ENCODE measurements at places on chromosomes 16 and 17.

DNA sequence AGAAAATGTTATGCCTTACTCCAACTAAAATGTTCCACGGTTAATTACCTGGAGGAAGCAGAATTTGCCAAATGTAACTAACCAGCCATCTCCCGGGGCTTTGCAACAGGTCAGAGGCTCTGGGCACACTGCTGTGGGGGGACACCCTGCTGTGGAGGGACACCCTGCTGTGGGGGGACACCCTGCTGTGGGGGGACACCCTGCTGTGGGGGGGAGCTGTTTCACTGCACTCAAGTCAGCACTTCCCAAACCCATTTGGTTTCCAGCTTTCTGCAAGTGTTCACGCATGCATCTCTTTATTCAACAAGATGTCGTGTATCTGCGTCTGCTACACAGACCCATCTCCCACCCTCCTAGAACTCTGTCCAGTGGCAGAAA lies 239.5 kb downstream of the C16orf95 start:
- no peak for DNase-seq

DNA sequence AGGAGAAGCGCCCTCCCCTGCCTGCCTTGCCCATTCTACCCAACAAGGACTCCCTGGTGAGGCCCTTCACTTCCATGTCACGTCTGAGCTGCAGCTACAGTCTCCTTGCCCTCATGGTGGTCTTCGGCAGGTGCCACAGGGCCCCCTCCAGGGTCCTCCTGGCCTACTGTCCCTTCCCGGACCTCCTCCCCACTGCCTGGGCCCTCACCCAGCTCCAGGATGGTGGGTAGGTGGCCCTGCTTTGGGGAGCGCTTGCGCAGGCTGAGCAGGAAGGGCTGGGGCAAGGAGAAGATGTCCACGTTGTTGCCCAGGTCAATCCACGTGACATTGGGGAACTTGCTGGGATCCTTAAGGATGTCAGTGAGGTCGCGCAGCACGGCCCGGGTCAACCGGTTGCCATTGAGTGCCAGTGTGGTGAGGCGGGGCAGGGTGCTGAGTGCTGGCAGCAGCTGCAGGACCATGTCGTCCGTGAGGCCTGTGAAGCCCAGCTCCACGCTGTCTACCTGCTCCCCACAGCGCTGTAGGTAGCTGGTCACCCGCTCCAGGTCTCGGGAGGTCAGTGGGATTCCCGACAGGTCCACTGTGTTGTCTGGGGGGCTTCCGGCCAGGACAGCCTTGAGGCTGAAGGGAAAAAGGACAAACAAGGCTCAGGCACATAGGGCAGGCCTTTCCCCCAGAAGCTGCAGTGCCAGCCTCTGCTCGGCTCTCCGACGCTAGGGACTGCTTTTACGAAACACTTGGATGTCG lies 28.3 kb downstream of the TRPV2 start:
- DNase-seq = no peak

GRCh38 chr17:78804777-78805176 lies 22.7 kb upstream of the CYTH1 start:
- DNase-seq = no peak

GRCh38 chr17:55454906-55455474 lies 33.4 kb upstream of the MMD start:
- no peak for DNase-seq

DNA sequence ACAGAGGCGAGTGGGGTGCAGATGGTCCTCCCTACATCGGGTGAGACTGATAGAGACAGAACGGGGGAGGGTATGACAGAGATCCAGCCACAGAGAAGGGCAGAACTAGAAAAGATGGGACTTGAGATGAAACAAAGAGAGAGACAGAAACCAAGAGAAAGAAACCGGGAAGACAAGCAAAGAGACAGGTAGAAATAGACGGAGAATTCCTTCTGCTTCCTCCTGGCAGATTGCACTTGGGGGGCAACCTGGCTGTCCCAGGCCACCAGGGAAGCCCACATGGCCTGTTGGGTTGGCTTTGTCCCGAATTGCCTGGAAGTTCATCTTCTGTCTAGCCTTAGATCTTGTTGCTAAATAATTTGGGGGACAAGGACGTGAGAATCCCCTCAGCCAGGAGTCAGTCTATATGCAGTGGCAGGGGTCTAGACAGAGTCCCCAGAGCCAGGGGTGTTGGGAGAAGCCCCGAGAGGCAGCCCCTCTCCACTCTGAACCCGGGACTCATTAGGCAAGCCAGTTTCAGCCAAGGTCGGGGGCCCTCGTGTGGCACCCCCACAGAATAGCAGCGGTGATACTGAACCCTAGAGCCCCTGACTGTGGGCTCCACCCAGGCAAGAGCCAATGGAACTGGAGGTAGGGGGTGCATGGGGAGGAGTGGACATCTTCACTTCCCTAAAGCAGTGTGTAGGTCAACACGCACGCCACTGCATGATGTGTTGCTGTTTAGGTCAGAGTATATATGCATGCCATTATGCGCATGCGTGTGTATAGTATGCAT lies 627 bp upstream of the TSPOAP1 start:
- no peak for DNase-seq

DNA sequence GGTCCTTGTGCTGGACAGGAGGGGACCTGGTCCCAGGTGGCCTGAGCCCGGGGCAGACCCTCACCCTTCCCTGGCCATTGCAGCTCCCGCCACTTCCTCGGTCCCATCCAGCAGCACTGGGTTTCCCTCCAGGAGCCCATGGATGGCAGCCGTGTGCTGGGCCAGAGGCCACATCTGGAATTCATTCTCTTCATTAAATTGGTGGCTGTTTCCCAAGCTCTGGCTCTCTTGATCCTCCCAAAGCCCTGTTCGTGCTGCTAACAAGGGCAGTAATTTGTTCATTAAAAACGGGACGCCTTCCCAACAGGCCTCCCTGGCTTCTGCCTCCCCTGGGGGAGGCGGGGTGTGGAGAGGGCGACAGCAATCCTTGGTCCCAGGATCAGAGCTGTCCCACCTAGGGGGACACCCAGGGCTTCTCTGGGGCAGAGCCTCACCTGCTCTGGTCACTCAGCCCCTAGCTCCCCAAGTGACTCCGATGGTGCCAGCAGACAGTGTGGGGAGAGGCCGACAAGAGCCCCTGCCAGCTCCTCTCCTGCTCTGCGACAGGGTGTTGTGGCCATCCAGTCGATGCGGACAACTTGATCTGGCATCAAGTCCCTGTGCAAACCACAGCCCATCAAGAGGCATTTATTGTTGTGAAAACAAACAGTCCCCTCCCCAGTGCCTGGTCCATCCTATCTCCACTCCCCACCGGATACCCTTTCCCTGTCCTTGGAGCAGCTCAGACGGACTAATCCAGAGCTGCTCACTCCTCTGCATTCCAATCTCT lies 44.0 kb downstream of the SDK2 start:
- no peak for DNase-seq

GRCh38 chr16:73869126-73869525 lies 427.5 kb upstream of the PSMD7 start:
- DNase-seq = no peak

- DNase-seq = no peak
Measured at GRCh38 chr17:81722184-81723120, 10.4 kb downstream of the SLC25A10 start.

- DNase-seq = no peak
Measured at GRCh38 chr16:66996324-66996982, 8.1 kb downstream of the CES4A start.

GRCh38 chr17:60712675-60713074 lies 35.0 kb downstream of the BCAS3 start:
- DNase-seq = no peak

DNA sequence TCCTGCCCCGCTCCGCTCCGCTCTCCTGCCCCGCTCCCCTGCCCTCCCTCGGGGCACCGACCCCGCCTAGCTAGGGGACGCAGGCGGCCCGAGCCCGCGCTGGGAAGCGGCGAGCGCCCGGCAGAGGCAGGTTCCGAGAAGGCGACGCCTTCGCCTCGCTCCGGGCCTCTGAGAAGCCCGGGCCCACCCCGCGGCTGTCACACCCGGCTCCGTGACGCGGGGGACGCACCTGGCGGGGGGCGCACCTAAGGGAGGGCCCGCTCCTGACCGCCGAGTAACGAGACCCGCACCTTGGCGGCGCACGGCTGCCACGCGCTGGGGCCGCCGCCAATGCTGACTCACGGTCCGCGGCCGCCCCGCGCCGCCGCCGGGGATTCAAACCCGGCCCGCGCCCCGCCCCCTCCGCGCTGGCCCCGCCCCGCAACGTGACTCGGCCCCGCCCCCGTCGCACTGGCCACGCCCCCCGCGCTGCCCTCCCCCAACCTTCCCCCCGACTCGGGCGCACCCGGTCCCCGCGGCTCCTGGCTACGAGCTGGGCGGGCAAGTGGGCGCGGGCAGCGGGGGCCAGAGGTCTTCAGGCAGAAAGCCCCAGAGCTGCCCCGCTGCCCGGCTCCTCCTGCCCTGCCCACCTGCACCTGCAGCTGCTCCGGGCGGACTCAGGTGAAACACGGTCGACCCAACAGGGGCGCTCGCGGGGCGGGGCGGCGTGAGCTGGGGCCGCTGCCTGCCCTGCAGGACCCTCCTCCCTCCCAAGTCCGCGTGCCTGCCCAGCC lies 27.8 kb downstream of the GNPTG start:
- peak; percentile 10 for DNase-seq

DNA sequence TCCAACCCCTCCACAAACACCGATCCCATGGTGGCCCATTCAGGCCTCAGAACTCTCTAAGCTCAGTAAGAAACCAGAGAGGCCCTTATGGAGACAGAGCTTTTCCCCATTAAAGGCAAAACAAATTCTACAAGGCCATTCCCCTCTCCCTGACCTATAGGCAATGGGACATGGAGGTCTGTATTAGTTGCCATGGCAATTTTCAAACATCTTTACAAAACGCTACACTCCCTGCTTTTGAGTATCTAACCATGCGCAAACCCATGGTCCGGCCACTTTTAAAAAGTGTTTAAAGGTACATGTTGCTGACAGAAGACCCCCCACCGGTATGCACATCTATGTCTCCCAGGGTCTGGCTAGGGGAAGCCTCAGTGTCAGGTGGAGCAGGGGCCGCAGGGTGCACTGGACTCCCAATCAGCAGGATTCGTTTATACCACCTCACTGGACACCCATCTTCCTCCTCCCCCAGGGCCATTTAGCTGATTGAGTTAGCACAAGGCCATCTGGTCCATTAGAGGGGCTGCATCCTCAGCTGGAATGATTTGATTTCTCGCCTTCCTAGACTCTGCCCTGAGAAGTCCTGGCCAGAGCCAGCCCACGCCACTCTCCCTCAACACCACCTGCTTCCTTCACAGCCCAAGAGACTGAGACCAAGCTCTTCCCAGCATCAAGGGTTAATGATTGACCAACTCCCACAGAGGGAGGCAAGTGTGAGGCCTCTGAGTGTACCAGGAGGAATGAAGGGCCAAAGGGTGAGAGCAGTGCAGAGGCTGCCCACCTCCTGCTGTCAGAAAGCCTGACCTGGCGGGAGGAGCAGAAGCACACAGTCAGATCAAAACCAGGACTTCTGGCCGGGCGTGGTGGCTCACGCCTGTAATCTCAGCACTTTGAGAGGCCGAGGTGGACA lies 10.9 kb downstream of the ACLY start:
- no peak for DNase-seq

DNA sequence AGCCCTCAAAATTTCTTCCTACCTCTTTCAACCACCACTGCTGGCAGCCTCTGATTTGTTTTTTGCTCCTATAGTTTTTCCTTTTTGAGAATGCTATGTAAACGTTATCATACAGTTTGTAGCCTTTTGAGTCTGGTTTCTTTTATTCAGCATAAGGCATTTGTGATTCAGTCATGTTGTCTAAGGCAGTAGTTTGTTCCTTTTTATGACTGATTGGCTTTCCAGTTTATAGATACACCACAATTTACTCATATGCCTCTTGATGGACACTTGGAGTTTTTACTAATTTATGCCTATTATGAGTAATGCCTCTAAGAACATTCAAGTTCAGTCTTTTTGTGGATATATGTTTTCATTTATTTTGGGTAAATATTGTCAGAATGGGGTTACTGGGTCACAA lies 136.6 kb downstream of the CHD9 start:
- no peak for DNase-seq

DNA sequence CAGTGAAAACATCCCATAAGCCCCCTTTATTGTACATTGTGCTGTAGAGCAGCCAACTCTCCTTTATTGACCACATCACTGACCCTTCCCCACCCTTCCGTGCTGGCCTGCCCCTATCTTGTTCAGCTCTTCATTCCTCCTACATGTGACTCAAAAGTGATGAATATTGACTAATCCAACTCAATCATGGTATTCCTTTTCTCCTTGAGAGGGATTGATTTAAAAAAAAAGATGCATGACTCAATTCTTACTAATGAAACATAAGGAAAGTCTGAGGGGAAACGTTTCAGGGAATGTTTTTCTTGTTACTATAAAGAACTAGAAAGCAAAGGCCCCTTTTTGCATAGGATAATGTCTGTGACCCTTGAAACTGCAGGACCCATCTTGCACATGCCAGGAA lies 125.2 kb upstream of the SOX9 start:
- no peak for DNase-seq

- DNase-seq = no peak
Measured at GRCh38 chr17:74211912-74212208, 1.5 kb upstream of the TTYH2 start.

- no peak for DNase-seq
Measured at GRCh38 chr17:79871131-79871530, 31.9 kb upstream of the CBX4 start.

GRCh38 chr17:75894049-75894733 lies 2.6 kb downstream of the TRIM65 start:
- DNase-seq = no peak

- no peak for DNase-seq
Measured at GRCh38 chr17:82611140-82612058, 36.8 kb downstream of the WDR45B start.

- DNase-seq = no peak
Measured at GRCh38 chr16:57284209-57284951, at the start of gene PLLP. TSS of gene PLLP (minus strand) at chr16:57284672. CDS start at chr16:57284540, 132 bp downstream.

GRCh38 chr16:89922884-89923639 lies at the start of gene TUBB3:
TSS of gene TUBB3 (plus strand) at chr16:89923342. CDS start at chr16:89923402, 60 bp downstream.
- DNase-seq = no peak

GRCh38 chr16:86661706-86662105 lies 83.4 kb downstream of the FOXL1 start:
- no peak for DNase-seq

DNA sequence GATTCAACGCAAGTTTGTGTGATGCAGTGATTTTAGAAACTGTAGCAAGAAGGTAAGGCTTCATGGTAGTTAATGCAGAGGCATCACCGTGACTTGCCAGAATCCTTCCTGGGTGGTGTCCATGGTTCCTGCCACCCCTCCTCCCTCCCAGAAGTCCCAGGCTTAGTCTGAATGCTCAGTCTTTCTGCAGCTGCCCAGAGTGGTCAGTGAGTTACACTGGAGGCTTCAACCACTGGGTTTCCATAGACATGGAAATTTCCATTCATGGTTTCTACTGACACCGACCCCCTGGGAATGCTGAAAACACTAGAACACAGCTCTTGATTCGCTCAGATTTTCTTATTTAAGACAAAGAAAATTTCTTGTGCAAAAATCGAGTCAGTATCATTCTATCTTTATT lies 159.4 kb upstream of the HSBP1 start:
- no peak for DNase-seq

Measured in AML-193 (cell line).